ENCODE measurements at places on chromosomes 2 and 18.

- peak; percentile 66 for DNase-seq
Measured at GRCh38 chr2:144198116-144198515, 321.8 kb downstream of the ZEB2 start.

- no peak for DNase-seq
Measured at GRCh38 chr2:198144660-198145059, 340.3 kb downstream of the PLCL1 start.

DNA sequence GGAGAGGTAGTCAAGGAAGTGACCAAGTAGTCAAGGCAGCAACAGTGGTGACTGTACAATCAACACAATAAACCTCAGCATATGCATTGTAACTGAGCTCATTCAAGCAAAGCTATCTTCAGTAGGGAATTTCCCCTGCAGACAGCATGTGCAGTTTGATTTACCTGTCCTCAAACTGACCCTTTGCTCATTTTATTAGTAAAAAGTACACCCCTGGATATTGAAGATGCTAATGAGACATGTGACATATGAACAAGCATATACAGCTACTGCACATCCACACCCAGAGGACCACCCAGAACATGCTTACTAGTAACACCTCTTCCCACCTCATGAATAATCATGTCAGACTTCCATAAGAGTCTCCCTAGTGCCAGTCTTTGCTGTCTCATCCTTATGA is 15.4 kb downstream of the C2orf81 start:
- DNase-seq = no peak

DNA sequence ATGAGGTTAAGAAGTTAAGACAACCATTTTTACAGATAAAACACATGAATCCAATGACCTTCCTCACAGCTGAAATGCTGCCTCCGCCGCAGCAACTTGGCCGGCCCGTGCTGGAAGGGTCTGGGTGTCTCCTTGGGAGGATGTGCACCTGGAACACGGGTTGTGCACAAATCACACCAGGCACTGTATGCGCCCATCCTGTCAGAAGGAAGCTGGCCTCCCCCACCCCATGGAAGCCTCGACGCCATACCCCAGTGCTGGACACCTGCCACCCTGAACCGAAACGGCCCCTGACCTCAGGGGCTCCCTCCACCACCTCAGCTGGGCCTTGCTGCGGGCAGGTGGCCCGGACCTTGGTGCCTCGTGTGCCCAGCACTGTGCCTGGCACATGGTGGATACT is 111.8 kb downstream of the PXDN start:
- no peak for DNase-seq

DNA sequence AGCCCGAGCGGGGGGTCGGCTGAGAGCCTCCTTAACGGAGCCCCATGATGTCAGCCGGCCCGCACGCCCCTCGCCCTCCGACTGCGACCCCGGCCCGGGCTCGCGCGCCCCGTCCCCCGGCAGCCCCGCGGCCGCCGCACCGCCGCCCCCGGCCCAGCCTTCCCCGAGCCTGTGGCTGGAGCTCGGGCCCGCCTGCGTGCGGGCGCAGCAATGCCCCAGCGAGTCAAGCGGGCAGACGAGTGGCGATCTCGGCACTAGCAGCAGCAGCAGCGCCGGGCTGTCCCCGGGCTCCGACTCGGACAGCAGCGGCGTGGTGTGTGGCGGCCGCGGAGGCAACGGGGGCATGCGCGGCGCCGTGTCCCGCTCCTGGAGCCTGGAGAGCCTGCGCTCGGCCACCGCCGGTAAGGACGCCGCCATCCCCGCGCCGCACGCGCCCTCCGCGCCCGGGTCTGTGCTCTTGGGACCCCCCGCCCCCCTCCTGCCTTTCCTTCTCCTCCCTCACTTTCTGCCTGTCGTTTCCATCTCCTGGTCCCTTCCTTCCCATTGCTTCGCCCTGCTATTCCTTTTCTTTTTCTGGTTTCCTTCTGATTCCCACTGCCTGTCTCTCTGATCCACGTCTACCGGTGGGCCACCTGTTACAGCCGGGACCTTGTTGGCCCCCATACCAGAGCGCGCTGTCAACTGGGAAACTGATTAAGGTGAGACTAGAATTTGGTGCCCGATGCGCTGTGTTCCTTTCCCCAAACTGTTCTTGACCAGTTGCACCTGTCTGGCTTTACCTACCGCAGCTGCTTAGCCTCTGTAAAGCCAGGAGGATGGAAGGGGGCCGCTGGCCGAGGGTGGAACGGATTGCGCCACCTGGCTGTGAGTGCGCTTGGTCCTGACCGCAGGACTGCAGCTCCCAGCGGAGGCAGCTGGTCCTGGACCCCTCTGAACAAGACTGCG is 127.4 kb downstream of the ARHGEF4 start:
- DNase-seq = peak; percentile 7

GRCh38 chr2:235639428-235639773 is 145.6 kb downstream of the AGAP1 start:
- peak; percentile 75 for DNase-seq

DNA sequence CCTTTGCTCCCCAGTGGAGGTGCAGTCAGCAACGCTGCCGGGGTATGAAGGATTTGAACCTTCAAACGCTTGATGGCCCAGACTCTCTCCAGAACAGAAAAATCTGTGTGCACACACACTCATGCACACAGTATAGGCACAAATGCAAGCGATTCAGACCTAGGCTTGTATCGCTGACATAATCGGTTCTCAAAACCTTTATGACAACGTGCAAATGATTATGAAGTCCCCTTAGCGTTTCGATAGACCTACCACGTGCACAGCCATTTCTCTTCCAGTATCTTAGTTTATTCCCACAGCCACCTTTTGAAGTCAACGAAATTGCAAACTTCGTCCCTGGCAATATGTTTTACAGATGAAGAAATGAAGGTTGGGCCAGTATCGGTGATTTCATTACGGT is 138.9 kb upstream of the MYCN start:
- no peak for DNase-seq

DNA sequence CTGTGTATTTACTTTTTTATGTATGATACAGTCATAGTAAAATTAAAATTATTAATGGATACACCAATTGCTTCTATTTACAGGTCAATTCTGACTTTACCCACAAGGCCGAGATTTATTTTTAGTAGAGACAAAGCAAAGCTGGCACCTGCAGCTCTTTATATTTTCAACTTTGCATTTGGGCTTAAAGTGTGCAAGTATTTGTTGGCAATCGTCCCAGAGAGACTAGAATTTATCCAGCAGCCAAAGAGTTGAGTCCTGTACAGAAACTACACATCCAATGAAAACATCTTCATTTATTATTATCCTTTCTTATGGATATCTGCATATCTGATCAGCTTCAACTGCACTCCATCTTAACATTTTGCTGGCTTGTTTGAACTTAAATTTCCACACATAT is 485.6 kb downstream of the SOX11 start:
- DNase-seq = no peak

DNA sequence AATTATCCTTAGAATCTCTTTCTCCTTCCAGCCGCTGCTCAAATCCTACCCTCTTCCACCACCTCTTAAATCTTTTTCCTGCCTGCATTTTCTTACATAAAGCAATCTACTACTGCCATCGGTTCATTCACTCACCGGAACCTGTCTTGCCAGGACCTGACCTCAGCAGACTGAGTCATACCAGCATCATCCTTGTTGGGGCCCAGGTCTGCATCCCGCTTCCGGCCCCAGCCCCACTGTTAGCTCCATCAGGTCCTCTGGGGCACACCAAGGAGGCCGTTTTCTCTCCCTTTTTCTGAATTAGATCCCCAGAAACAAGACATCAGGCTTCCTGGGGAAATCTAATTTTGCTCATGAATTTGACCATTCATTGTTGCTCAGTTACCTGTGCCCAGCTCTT is 42.7 kb upstream of the TGFA start:
- DNase-seq = no peak

DNA sequence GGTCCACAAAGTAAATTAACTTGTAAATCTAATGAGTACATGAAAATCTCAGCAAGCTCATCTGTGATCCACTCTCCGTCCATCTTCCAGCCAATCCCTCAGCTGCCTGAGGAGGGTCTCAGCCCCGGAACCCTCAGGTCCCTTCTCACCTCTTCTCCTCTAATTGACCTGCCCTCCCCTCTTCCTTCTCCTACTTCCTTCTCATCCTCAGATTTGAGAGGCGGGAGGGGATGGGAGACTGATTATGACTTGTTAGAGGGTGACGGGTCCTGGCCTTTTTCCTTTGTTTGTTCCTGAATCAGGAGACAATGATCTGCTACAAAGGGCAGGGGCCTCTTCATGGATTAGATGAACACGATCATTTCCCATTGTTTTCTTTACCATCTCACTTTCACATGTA is 80.1 kb downstream of the CYBRD1 start:
- DNase-seq = no peak

GRCh38 chr18:76348267-76349066 is 146.6 kb downstream of the ZNF516 start:
- DNase-seq = no peak

DNA sequence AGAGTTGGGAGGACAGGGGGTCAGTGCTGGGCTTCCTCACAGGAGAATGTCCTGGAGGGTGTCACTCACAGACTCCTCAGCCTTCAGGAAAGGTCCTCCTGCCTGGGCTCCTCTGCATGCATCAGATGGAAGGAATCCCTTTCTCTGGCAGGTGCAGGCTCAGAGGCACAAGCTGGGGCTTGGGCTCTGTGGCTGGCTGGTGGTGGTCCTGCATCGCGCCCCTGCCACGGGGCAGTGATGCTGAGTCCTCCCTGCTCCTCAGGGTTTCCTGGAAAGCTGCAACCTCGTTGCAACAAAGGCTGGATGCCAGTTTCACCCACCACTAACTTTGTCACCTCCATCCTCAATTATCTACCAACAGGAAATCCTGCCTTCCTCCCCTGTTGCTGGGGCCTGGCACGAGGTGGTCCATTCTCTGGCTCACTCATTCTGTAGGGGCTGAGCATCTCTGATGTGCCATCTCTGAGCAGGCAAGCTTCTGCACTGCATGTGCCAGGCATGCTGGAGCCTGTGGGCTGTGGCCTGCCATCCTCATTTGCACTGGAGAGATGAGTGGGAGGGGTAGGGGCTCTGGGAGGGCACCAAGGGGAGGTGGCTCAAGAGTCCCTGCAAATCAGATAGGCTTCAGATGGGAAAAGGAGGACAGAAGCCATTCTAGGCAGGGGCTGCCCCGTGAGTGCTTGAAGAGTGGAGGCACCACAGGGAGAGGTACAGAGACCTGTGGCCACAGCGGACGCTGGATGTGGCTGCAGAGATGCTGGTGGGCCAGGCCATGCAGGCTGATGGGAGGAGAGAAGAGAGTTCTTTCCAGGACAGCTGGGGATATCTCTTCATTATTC is 272.6 kb upstream of the HS6ST1 start:
- DNase-seq = no peak

GRCh38 chr2:28445448-28446258 is 50.2 kb upstream of the PLB1 start:
- peak; percentile 98 for DNase-seq

DNA sequence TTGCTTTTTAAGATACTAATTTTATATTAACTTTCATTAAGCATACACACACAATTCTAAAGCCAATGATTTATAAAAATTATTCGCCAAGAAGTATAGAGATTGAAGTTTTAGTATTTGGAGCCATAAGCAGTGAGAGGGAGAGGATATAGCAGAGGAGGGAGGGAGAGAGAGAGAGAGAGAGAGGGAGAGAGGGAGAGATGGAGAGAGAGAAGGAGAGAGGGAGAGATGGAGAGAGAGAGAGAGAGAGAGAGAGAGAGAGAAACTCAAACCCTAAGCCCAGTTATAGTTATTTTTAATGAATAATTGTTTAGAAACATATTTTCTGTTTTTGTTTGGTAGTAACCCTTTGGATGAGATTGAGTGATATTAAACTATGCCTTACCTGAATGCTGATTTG is 5.3 kb downstream of the TWIST2 start:
- DNase-seq = no peak

DNA sequence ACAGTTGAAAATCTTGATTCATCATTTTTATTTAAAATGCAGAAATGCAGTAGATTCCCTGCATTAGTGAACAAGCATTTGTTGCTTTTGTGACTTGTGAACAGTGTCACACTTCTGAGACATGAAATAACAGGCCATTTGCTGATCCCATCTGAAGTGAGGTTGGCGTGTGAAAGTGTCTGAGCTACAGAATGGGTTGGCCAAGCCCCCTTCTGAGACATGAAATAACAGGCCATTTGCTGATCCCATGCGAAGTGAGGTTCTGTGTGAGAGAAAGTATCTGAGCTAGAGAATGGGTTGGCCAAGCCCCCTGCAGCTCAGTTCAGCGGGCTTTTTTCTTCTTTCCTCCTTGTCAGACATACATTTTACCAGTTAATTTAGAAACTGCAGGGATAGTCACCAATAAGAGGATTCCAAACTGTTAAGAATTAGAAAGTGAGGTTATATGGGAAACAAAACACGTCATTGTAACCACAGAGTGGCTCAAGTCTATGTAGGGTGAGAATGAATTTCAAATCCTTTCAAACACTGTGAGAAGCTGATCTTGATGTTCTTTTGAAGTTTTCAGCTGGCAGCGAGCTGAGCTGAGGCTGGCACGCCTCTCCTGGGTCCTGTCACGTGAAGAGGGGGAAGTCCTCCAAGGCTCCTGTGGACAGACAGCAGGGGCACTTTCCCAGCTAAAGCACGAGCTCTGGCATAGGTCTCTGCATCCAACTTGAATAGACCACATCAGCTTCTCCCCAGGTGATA is 339.2 kb upstream of the SALL3 start:
- no peak for DNase-seq

- no peak for DNase-seq
Measured at GRCh38 chr2:165681841-165682240, 112.2 kb downstream of the GALNT3 start.

GRCh38 chr18:14086458-14087231 is 45.6 kb downstream of the ZNF519 start:
- peak; percentile 49 for DNase-seq

GRCh38 chr2:220512419-220512818 is 885.0 kb downstream of the SLC4A3 start:
- peak; percentile 65 for DNase-seq

GRCh38 chr2:215531284-215531683 is 95.4 kb upstream of the FN1 start:
- peak; percentile 81 for DNase-seq

- no peak for DNase-seq
Measured at GRCh38 chr2:150020937-150021673, 433.5 kb upstream of the MMADHC start.

DNA sequence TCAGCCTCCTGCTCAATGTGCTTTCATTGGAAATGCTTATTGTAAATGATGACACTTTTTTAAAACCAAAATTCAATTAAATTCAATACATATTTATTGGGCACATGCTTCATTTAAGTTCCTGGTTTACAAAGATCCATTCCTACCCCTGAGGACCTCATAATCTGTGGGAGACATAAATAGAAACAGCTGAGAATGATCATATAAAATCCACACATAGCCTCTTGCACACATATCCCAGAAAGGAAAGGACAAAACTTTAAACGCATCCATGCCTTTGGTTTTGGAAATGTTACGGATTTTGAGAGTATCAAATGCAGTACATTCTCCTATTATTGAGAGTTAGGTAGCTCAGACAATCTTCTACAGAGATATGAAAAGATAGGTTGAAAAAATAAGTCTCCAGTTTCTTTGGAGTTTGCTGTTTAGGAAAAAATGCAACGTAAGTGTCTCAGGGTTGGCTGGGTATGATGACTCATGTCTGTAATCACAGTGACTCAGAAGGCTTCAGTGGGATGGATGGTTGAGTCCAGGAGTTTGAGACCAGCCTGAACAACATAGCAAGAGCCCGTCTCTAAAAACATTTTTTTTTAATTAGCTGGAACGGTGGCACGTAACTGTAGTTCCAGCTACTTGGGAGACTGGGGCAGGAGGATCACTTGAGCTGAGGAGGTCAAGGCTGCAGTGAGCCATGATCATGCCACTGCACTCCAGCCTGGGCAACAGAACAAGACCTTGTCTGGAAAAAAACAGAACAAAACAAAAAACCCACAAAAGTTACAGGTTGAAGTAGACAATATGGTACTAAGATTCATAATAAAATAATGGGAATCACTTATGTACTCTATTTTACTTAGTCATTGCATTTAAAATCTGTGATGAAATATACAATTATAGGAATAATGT is 3.9 kb upstream of the PRELID3A start:
- peak; percentile 92 for DNase-seq
